ENCODE measurements at places on chromosomes 4 and X.

- no peak for DNase-seq
Measured at GRCh38 chrX:8720136-8720535, 11.8 kb downstream of the ANOS1 start.

DNA sequence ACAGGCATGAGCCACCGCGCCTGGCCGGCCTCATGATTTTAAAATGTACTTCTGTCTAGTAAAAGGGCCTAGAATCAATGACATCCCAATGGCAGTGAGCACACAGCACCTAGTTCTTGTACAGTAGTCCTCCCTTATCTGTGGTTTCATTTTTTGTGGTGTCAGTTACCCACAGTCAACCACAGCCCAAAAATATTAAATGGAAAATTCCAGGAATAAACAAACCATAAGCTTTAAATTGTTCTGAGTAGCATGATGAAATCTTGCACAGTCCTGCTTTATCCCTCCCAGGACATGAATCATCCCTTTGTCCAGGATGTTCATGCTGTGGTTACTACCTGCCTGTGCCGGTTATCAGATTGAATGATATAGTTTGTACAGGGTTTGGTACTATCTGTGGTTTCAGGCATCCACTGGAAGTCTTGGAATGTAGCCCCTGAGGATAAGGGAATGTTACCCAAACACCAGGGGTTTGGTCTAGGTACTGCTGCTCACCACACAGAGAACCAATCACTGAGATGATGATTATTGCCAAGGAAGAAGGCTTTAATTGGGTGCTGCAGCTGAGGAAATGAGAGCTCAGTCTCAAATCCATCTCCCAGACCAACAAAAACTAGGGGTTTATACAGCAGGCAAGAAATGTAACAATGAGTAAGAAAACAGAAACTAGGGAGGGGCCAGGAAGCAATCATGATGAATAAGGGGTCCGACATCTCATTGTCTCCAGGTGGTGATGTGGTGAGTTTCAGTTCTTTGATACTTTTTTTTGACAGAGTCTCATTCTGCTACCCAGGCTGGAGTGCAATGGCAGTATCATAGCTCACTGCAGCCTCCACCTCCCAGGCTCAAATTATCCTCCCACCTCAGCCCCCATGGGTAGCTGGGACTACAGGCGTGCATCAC lies 16.2 kb upstream of the FHL1 start:
- no peak for DNase-seq

DNA sequence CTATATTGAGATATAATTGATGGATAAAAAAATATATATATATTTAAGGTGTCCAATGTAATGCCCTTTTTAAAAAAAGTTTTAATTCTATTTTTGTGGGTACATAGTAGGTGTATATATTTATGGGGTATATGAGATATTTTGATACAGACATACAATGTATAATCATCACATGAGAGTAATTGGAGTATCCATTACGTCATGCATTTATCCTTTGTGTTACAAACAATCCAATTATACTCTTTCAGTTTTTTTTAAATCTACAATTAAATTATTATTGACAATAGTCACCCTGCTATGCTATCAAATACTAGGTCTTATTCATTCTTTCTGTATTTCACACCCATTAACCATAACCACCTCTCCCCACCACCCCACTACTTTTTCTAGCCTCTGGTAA lies 66.3 kb upstream of the DIPK2B start:
- no peak for DNase-seq

DNA sequence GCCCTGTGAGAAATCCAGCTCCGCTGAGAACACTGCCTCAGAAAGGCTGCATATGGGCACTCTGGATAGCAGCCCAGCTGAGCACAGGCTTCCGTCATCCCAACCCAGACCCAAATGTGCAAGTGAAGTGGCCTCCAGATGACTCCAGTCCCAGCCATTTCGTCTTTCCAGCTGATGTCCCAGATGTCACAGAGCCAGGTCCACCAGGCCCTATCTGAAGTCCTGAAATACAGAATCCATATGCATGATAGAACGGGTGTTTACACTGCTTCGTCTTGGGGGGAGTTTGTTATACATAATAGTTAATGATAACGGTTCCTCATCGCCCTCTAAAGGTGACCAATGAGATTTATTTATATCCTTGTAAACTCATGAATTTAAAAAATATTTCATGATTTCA lies 72.6 kb upstream of the TRIM2 start:
- DNase-seq = no peak

DNA sequence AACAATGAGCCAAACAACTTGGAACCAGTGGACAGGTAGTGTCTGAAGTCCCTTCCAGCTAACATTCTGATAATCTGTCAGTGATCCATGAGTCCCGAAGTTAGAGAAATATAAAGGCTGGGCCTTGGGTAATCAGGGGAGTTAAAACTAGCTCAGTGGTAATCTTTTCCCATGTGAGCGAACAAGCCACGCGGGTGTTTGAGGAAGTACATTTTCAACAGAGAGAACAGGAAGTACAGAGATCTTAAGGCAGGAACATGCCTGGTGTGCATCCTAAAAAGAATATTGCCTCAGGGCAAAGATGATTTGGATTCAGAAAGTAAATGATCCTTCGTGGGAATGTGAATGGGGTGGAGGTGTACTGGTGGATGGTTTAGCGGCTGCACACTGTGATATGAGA lies 42.9 kb downstream of the FNIP2 start:
- DNase-seq = no peak

DNA sequence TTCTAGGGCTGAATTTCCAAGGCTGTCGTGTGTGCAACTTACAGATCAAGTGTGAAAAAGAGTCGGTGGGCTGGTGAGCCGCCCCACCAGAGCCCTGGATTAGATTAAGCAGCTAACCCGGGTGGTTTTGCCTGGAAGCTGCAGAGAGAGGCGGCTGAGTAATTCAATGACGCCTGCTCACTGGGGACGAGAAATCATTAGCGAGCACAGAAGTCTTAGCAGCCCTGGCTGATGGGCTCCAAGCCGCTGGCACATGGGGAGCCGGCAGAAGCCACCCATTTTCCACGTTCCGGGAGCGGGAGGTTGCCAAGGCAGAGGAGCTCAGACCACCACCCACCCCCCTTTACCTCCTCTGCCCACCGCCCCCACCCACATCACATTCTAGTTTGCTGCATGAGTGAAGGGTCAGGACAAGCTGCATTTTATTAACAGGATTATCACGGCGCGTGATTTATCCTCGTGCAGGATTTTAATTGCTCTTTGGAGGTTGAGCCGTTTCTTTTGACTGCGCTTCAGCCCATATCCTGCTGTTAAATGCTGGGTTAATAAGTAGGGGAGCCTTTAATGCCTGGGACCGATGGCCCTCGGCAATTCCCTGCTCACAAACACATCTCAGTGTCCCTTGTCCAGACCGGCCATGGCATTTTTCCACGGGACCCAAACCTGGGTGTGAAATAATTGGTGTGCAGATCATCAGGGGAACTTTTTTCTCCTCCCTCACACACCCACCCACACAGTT lies 19.1 kb downstream of the BCOR start:
- DNase-seq = no peak

- DNase-seq = no peak
Measured at GRCh38 chr4:46975812-46976553, 17.4 kb downstream of the GABRA4 start.

- peak; percentile 15 for DNase-seq
Measured at GRCh38 chrX:107826238-107827029, 768 bp downstream of the MID2 start.

DNA sequence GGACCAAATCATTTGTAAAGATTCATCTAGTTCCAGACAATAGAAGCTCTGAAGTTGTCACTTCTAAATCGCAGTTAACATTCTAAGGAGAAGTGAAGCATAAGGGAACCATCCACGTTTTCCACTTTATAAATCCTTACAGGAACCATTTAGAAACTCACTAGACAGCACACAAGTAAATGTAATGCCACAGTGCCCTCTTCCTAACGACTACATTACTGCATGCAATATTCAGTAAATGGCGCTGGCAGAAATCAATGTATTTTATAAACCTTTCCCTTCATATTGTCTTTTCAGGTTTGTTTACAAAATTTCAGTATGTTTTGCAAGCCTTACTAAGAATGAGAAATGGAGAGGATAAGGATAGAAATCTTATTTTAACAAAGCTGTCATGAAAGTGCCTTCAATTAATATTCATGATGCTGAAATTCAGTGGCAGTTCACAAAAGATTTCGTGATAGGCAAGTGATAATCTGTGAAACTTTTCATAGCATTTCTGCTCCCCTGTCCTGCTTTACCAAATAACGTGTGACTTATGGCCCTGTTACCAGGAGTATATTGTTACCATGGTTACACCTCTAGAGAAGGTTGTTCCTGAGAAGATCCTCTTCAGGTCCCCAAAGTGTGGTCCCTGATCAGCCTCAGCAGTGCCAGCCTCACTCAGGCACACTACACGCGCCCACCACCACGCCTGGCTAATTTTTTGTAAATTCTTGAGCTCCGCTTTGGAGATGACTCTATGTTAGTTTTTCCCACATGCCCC lies 54.2 kb downstream of the TMA16 start:
- DNase-seq = no peak

DNA sequence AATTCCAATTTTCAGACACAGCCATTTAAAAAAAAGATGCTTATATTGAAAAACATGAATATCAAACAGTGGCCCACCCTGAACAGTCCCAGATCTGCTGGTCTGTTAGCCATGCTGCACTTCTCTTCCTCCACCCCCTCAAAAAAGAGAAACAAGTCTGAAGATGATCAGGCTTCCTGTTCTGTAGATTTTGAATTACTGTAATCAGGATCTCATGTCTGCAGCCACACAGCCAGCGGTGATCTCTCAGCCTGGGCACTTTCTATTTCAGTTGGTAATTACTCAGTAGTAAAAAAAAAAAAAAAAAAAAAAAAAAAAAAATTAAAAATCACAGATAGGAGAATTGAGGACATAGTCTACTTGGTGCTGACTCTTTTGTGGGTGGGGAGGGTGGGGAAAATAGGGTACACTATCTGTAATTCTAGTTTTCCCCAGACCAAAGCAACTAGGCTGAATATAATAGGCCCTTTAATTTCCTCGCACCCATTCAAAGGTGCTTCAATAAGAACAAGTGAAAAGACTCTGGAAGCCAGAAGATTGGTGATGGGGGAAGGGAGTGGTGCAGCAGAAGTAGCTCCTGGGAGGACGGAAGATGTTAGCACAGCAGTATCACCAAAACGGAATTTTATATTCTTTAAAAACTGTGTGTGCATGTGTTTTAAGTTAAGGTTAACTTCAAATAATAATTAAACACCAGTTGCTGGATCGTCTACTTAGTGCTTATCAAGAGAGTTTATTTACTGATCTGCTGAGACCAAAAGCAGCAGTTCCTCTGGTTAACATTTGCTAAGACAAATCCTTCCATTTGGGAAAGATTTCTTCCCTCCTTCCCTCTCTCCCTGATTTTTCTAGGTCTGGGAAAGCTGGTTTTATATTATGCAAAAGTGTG lies 47.0 kb downstream of the SPRY1 start:
- no peak for DNase-seq

DNA sequence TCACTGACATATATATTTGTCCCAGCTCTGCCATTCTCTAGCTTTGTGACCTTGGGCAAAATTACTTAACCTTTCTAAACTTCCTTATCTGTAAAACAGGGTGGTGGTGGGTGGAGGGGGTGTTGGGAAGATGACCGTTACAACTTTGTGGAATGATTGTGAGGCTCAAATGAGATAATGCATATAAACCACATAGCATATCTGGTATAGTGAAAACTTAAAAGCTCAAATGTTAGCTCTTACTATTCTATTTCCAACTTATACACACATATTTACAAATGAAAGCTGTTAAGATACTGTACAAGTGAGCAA lies 52.9 kb upstream of the HPRT1 start:
- no peak for DNase-seq

- no peak for DNase-seq
Measured at GRCh38 chr4:37715889-37716402, 29.8 kb upstream of the RELL1 start.

DNA sequence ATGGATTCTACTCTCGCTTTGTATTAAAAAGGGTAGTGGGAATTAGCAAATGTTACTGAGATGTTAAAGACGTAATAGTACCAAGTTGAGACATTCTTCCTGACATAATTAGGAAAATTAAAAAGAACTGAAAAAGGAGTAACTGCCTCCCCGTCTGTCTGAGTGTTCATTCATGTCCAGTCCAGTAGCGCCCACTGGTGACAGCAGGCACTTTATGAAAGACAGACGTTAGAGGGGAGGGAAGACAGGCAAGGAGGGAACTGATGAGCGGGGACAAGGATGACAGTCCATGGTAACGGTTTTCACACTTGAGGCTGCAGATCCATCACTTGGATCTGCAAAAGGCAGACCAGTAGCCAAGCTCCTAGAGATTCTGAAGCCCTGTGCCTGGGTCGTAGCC lies 326.7 kb downstream of the STK32B start:
- no peak for DNase-seq

DNA sequence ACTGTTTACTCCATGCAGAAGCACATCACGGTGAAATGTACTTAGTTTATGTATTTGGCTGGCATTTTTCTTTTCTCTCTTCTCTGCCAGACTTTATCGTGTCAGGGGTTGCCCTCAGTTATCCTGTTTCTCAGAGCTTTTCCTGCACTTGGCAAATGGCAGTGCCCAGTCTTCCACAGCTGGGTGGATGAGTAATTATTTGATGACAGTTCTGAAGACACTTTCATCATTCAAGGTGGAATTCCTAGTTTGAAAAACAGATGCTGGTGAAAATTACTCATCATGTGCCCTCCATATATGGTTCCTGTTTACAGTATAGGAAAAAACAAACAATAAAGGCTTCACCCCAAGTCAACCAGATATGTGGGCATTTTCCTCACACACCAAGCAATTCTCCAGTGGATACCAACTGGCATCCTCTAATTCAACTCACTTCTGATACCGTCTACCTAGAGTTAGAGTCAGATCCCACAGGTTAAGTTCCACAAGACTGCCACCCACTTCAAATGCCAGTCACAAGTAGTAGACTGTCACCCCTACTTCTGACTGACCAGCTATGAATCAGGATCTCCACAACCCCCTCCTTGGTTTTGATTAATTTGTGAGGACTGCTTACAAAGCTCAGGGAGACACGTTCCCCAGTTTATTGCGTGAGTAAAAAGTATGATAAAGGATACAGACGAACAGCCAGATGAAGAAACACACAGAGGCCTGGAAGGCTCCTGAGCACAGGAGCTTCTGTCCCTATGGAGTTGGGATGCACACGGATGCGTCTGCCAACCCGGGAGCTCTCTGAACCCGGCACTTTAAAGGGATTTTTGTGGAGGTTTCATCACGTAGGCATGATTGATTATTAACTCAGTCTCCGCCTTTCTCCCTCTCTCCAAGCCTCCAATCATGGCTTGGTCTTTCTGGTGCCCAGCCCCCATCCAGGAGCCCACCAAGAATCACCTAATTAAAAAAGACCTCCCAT lies 72.9 kb downstream of the CLDN34 start:
- DNase-seq = no peak

DNA sequence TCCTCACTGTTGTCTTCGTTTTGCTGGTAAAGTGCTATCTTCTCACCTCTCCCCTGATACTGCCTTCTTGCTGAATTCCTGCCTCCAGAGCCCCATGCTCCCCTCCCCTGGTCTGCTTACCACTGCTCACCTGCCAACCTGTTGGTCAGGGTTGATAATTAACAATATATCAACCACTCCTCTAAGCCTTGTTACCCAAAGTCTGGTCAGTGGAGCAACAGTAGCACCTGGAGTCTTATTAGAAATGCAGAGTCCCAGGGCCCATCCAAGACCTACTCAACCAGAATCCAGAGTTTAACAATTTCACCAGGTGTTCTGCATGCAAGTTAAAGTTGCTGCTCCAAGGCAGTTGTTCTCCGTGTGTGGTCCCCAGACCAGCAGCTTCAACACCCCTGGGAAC lies 55.0 kb downstream of the EFNB1 start:
- DNase-seq = no peak

- no peak for DNase-seq
Measured at GRCh38 chrX:148416931-148417330, 83.5 kb upstream of the AFF2 start.

GRCh38 chr4:5040856-5041620 lies 10.2 kb upstream of the STK32B start:
- no peak for DNase-seq

Measured in central memory CD8-positive, alpha-beta T cell (primary cell).